Right renal pelvis (tissue), 4 donors: ENCODE measurements at places on chromosomes 16 and 17.

GRCh38 chr16:27495191-27495590 lies 54.5 kb downstream of the GTF3C1 start:
- DNase-seq: no peak

- no peak for DNase-seq
Observed at GRCh38 chr17:71237903-71238538, 882.8 kb upstream of the SOX9 start.

DNA sequence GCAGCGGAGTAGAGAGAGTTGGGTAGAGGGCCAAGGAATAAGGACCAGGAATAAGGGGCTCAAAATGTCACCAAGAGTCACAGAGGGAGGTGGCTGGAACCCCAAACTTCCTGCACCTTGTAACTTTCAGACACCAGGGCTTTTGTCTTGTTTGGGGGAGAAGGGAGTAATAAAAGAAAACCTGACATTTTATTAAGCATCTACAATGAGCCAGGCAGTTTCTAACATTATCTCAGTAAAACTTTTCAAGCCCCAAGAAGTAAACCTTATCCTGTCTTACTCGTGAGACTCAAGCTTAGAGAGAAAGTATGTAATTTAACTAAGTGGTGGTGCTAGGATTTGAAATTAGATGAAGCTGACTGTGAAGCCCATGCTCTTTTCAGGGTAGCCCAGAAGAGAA lies 848 bp upstream of the MTMR4 start:
- no peak for DNase-seq

GRCh38 chr16:68395815-68396214 lies 52.5 kb downstream of the SMPD3 start:
- DNase-seq: no peak
